SW480 (cell line): ENCODE measurements at places on chromosomes 16 and 17.
A peak's percentile ranks its signal among the peaks of the same experiment; 100 is the strongest.

- DNase-seq, result peak; percentile 14
Measured at GRCh38 chr17:64063766-64064224, 43.4 kb upstream of the ICAM2 start.

- DNase-seq, result no peak
Measured at GRCh38 chr17:2207815-2208515, 95.6 kb downstream of the SMG6 start.

GRCh38 chr16:67082100-67082499 is 27.6 kb upstream of the PHAF1 start:
- no peak for DNase-seq

DNA sequence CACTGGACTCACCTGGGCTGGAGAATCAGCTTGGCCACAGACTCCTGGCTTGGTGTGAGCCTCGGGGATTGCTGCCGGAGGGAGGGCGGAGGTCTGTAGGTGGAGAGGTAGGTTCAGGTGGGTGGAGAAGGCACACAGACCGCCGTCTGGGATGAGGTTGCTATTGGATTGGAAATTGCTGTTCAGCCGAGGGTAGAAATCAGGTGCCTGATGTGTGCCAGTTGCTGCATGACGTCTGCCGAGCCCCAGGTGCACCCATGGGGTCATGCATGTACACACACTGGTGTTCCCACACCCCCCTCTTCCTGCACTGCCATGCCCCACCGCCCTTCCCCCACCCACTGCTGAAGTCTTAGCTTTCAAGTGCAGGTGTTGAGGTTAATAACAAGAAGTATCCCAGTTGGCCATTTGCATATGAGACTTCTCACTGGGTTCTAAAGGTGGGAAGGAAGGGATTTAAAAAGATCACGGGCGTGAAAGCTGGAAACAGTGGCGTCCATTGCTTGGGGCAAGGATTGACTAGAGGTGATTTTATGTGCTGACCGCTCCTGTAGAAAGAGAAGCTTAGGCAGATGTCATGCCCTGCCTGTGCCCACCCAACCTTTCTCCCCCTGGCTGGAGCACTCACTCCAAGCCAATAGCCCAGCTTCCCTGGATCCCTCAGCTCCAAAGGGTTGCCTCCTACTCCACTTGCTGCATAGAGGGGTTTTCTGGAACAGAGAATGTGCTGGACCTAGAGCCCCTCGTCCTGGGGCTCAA is 193.6 kb downstream of the CCDC182 start:
- no peak for DNase-seq

- peak; percentile 17 for DNase-seq
Measured at GRCh38 chr17:19288453-19288852, 51.3 kb downstream of the EPN2 start.

GRCh38 chr17:77372444-77373298 is 231.9 kb downstream of the SEC14L1 start:
- peak; percentile 43 for DNase-seq

DNA sequence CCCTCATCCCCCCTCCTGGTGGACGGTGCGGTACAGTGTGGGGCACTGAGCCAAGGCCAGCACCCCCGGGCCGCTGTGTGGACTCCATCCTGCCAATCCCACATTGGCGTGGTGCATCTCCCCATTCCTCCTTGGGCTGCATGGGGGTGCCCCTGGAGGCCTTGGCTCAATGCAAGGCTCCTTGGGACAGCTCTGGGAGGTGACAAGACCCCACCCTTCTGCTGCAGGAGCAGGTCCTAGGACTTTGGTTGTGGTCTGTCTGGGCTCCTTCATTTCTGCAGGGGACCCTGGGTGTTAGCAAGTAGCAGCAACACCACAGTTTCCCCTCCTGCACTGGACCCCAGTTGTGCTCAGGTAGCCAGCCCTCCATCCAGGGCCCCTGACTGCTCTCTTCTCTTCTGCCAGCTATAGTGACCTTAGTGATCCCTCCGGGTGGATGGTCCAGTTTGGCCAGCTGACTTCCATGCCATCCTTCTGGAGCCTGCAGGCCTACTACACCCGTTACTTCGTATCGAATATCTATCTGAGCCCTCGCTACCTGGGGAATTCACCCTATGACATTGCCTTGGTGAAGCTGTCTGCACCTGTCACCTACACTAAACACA is 1.3 kb downstream of the PRSS21 start:
- no peak for DNase-seq

DNA sequence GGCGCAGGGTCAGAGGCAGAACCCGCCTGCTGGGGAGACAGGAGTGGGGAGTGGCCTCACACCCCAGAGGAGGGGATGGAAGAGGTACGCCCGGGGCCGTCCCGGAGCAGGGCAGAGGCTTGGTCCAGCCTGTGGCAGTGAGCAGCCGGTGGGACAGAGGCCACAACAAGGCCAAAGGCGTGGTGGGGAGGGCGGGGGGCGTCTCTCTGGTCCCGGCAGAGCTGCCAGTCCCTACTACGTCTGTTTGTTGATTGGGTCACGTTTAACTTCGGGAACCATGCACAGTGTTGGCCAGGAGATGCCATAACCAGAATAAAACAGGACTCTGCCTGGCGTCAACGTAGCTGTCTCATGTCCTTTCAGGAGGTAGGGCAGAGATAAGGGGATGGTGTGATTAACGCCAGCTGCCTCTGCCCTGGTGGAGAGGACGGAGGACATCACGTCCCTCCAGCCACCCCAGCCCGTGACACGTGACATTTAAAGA is 192.8 kb downstream of the BANP start:
- DNase-seq, result no peak

DNA sequence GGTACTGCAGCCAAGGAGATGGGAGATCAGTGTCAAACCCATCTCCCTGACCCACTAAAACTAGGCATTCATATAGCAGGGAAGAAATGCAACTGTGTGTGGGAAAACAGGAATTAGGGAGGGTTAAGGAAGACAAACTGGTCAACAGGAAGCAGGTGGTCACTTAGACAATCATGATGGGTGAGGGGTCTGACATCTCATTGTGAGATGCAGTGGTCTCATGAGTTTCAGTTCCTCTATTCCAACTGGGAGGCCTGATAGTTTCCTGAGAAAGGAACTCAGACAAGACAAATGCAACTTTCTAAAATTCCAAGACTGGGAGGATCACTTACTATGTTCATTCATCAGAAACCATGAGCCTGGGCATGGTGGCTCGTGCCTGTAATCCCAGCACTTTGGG is 361.4 kb upstream of the C16orf82 start:
- DNase-seq, result no peak

DNA sequence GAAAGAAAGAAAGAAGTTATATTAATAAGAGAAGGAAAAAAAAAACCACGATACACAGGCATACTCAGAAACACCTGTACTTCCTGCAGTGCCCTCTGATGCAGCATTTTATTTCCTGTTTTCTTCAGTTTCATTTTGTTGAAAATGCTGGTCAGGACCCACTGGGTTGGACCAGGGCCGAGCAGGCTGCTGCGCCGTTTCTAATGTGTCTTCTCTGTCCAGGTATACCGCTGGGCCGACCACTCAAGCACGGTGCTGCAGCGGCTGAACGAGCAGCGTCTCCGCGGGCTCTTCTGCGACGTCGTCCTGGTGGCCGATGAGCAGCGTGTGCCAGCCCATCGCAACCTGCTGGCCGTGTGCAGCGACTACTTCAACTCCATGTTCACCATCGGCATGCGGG is 8.3 kb downstream of the KLHL36 start:
- DNase-seq, result no peak

GRCh38 chr17:10635290-10635689 is 21.8 kb downstream of the MYH3 start:
- DNase-seq, result no peak

DNA sequence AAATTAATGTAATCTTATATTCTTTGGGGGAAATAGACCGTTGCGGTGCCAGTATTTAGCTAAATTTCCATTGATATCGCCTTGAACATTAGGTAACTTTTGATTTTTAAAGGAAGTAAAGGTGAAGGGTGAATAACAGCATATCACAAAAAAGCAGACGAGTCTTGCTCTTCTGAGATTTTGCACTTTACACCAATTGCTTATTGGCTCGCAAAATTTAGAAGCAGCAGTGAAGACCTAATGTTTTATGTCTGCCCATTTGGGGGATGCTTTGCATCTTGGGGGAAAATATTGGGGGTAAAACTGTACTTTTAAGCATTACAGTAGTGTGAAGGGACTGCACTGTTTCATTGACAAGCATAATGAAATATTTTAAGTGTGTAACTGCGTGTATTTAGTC is 934 bp downstream of the MAP2K6 start:
- no peak for DNase-seq

- no peak for DNase-seq
Measured at GRCh38 chr16:373848-374615, 3.7 kb upstream of the MRPL28 start.

DNA sequence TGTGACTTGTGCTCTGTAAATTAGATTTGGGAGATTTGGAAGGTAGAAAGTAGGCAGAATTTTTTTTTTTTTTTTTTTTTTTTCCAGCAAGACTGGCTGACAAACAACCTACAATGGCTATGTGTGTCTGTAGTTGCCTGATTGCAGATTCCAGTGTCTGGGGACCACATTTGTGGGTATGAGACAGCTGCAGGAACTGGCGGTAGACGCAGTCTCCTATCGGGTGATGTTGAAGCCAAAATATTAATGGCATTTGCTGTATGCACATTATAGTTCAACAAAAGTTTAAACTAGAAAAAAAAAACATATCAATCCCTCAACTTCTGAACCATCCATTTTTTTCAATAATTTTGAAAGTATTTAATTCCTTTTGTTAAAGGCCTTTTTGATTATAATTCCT is 665.2 kb downstream of the TOX3 start:
- DNase-seq, result no peak

- DNase-seq, result no peak
Measured at GRCh38 chr16:56670620-56670934, 963 bp downstream of the MT1H start.

- no peak for DNase-seq
Measured at GRCh38 chr16:53172517-53172916, 117.7 kb downstream of the CHD9 start.

- no peak for DNase-seq
Measured at GRCh38 chr17:44014133-44014436, 678 bp downstream of the TMEM101 start.

DNA sequence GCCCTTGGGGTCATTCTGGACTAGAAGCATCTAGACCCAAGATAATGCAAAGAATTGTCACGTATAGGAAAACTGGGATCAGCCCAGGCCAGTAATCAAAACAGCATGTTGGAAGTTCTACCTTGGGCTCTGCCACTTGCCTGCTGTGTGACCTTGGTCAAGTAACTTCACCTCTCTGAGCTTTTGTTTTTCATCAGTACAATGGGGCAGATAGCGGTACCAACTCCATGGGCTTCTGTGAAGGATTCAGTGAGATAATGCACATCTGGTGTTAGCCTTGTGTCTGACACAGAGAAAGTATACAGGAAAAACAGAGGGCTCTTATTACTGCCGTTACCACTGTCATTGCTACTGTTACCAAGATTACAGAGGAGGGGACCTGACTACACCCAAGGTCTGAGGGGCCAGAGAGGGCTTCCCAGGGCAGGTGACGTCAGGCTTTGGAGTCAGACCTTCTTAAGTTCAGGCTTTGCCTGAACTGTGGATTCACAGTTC is 24.6 kb downstream of the CMIP start:
- DNase-seq, result no peak

- no peak for DNase-seq
Measured at GRCh38 chr17:50508573-50509460, 578 bp downstream of the MYCBPAP start.

- no peak for DNase-seq
Measured at GRCh38 chr17:39352511-39352910, 48.9 kb downstream of the FBXL20 start.
